ENCODE measurements at places on chromosomes 4 and X.
A peak's percentile ranks its signal among the peaks of the same experiment; 100 is the strongest.

- DNase-seq = peak; percentile 68
Measured at GRCh38 chr4:57190601-57191481, 80.7 kb upstream of the IGFBP7 start.

DNA sequence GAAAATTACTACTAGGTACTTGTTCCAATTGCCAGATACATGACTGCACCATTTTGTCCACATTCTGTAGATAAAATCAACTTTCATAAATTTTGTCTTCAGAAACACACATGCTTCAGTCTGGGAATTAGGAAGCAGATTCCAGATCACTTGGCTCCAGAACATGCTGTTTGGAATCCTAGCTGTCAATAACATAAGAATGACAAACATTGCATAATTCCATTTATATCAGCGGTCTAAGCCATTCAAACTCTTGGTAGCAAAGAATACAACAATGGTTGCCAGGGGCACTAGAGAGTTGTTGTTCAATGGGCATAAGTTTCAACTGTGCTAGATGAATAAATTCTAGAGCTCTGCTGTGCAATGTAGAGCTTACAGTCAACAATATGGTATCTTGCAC, 1112.1 kb upstream of the AGA start:
- no peak for DNase-seq

DNA sequence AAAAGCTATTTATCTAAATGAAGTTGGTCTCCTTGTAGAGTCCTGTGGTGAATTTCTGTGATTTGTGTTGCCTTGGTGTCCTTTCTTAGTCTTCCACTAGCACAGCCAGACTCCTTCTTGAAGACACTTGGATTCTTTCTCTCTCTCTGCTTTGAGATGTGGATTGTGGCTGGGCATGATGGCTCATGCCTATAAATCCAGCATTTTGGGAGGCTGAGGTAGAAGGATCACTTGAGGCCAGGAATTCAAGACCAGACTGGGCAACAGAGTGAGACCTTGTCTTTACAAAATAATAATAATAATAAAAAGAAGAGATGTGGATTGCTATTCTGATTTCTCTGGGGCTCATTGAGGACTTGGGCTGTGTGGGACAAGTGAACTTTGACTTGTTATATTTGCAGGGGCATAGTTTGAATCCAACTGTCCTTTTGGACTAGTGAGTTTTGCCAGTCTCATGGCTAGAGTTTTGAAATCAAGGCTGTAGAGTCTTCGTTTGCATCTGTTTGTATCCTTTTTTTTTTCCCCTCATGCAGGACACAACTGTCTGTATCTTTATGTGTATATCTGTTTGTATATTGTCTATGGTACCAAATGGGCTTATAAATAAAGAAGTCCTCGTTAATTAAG, 11.1 kb upstream of the SMIM14 start:
- no peak for DNase-seq

DNA sequence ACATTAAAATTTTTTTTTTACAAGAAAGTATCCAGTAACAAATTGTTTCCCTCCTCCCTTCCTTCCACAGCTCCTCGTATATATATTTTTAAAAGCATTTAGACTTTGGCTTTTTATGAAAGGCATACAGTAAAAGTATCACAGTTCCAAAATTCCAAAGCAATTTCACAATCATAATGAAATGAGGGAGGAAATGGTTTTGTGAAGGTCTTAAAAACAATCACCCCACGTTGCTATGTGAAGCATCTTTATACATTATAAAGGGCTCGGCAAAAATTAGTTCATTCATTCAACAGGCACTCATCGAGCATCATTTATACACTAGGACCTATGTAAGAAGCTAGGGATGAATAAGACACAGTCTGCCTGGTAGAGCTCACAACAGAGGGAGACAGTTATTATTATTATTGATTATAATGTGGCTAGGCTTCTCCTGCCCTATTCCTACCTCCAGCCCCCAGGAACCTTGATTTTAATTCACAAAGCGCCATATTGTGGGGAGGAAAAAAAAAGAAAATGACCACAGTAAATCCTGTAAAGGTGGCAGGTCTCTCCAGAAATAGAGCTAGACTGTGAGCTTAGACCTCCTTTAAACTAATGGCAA, 239.9 kb downstream of the MAML3 start:
- DNase-seq = no peak

DNA sequence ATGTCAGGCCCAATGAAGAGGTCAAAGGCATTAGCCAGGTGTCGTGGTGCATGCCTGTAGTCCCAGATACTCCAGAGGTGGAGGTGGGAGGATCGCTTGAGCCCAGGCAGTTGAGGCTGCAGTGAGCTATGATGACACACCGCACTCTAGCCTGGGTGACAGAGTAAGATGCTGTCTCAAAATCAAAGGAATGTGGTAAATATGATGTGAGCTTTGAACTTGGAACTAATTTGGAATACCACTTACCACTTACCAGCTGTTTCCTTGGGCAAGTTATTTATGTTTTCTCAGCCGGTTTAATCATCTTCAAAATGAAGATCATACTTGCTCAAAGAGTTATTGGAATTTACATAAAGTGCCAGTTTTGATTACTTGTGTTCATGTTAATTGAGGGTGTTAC, 23.8 kb upstream of the SEPSECS start:
- DNase-seq = no peak

GRCh38 chr4:123587983-123588494, 191.4 kb downstream of the SPRY1 start:
- DNase-seq = no peak

DNA sequence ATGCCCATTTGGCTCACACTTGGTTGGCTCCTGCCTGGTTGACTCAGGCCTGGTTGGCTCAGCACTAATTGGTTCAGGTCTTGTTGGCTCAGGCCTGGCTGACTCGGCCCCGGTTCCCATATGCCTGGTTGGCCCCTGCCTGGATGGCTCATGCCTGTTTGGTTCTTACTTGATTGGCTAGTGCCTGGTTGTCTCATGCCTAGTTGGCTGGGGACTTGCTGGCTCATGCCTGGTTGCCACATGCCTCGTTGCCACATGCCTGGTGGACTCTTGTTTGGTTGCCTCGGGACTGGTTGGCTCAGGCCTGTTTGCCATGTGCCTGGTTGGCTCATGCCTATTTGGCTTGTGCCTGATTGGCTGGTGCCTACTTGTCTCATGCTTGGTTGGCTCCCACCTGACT, 103.7 kb downstream of the APOOL start:
- no peak for DNase-seq

Data from iPS-NIHi11 (cell line).